Right forelimb (tissue), 1 donor: ENCODE measurements at places on chromosomes 5 and 9.
A peak's percentile ranks its signal among the peaks of the same experiment; 100 is the strongest.

GRCh38 chr9:6917162-6917561, 159.4 kb downstream of the KDM4C start:
- DNase-seq: no peak

- DNase-seq: no peak
Observed at GRCh38 chr5:120913396-120913795, 449.3 kb downstream of the PRR16 start.

- no peak for DNase-seq
Observed at GRCh38 chr5:91641730-91642350, 258.7 kb upstream of the ARRDC3 start.

DNA sequence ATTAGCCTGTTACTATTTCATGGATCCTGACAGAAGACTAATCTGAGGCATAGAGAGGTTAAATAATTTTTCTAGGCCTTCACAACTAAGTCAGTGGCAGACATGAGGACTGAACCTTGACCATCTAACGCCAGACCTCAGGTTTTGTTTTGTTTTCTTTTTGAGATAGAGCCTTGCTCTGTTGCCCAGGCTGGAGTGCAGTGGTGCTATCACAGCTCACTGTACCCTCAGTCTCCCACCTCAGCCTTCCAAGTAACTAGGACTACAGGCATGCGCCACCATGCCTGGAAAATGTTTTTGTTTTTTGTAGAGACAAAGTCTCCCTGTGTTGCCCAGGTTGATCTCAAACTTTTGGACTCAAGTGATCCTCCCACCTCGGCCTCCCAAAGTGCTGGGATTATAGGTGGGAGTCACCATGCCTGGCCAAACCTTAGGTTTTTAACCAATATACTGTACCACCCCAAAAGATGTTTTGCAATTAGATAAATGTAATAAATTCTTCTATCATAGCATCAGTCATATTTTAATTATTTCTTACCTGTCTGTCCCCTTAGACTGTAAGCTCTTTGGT, 35.4 kb downstream of the ERCC6L2 start:
- no peak for DNase-seq

DNA sequence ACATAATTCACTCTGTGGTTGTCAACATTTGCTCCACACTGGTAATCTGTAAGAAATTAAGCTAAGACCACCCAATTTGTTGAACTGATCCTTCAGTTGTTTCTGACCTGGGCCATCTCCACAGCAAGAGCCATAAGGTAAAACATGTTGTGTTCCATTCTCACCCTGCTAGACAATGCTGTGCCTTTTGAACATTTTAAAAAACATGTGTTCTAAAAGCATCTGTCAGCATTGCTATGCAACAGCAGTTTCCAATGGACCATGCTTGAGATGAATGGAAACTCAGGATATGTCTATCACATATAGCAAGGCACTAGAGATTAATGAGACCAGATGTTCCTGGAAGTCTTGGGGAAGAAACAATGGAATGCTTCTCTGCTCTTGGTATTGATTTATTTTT, 455.1 kb upstream of the RGMB start:
- no peak for DNase-seq

DNA sequence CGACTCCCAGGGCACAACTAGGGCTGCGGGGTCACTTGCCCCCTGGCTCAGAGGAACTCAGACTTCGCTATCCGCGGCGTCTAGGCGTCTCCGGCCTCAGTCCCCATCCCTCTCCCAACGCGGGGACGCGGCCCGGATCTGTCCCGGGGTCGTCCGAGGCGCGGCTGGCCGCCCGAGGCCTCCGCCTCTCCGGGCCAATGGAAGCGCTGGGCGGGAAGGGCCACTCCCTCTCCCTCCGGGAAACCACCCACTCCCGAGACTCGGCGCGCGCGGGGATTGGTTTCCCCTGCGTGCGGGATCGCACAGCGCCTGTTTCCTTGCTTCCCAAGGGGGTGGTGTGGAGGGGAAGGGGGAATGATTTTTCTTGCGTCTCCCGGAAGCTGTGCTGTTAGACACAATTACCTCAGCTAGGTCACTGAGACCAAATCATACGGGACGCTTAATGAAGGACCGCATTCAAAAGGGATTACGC, 38.3 kb downstream of the NR2F1 start:
- no peak for DNase-seq

- DNase-seq: no peak
Observed at GRCh38 chr9:84254972-84255371, 85.6 kb downstream of the SLC28A3 start.

- no peak for DNase-seq
Observed at GRCh38 chr5:109945097-109945678, 255.5 kb downstream of the MAN2A1 start.

DNA sequence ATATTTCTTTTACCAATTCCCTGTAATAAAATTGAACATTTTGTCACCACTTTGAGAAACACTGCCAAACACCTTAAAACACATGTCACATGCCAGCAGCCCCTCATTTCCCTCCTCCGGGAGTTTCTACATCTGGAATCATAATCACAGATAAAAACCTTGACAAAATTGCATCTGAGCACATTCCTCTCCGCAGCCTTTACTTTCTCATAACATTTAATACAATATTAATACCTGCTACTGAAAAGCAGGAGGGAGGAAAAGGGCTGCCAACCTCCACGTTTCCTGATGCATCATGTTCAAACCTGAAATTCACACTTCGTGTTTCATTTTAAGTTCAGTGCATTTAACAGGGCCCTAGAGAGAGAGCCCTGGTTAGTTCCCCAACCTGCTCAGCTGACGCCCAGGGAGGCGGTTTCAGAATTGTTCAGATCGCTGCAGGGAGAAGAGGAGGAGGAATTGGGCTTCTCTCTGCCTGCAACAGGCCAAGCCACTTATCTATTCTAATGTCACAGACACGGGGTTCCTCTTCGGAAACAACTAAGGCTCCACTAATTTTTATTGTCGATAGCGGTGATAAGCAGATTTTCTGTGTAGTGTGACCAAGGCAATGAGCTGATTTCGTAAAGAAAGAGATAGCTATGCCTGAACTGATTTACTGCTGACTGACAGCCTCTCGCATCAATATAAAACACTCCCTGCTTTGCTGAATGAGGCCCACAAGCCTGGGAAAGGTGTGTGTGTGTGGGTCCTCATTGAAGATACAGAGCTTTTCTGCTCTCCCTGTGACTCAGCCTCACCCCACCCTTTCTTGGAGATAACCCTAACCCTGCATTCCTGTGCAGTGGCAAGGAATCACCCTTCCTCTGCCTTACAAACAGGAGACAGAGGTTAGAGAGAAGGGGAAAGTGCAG, 4.9 kb upstream of the LHX2 start:
- DNase-seq: no peak

- DNase-seq: no peak
Observed at GRCh38 chr5:36950586-36951457, 74.3 kb downstream of the NIPBL start.

DNA sequence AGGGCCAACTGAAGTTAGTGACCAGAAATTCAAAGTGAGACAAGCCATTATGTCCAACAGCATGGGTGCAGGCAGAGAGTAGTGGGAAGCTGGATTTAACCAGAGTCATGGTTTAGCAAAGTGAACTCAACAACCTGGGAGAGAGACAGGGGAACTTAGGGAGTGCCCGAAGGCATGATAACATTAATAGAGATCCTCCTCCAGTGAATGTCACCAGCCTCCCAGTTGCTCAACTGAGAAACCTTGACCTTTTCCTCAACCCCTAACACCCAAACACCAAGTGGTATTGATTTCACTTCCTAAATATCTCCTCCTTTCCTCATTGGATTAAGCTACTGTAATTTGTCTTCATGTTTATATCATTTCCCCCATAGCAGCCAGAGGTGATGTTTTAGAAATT, 42.6 kb downstream of the HMGCS1 start:
- DNase-seq: no peak

- peak; percentile 82 for DNase-seq
Observed at GRCh38 chr5:107670932-107671741, at the start of gene EFNA5. Gene EFNA5, minus strand, starts transcription at chr5:107670937.

GRCh38 chr5:129951039-129951438, 46.8 kb downstream of the CHSY3 start:
- no peak for DNase-seq

GRCh38 chr5:115231598-115231997, 31.1 kb downstream of the PGGT1B start:
- no peak for DNase-seq

DNA sequence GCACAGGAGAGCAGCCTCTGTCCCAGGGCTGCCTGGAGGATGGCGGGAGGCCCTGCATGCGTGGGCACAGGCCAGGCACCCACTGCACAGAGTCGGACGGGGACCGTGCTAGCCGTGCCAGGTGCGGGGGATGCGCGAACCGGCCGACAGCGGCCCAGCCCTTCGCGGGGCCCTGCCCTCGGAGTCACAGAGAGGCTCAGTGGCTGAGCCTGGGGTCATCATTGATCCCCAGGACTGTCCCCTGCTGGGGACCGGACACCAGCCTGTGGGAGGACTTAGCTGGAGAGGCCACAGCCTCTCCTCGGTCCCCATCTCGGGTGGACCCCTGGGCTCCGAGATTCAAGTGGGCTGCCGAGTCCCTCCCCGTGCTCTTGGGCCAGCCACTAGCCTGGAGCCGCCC, 19.1 kb upstream of the LAMC3 start:
- DNase-seq: peak; percentile 30

DNA sequence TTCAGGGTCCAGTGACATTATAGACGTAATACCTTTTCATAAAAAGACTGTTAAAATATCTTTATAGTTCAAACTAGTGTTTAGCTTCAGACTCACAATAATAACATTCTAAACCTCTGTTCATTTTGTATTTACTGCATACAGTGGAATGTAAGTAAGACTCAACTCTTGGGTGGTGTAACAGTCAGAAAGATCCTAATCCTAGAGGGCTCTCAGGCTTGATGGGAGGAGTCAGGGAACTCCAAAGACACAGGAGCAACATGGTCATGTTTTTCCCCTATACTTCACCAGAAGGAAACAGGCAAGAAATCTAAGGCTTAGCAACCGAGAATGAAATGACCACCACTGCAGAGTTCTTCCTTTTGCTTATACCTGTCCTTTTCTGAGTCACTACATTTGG, 82.6 kb downstream of the MRPS27 start:
- DNase-seq: no peak

DNA sequence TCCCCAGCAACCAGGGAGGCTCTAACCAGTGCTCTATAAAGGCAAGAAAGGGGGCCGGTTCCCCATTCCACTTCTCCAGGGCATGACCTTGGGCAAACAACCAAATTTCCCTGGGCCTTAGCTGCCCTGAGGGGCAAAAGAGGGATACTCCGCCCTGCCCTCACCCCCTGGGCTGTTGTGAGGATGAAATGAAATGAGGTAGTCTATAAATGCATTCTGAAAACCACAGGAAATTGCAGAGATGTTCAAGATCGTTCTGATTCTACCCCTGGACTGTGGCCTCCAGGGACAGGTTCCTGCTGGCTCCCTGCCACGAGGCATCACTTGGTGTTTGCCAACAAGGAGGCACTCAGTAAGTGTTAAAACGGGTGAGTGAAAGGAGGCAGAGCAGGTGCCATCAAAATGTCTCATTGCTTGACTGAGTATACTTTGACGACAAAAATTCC, 5.7 kb downstream of the RAPGEF1 start:
- no peak for DNase-seq

DNA sequence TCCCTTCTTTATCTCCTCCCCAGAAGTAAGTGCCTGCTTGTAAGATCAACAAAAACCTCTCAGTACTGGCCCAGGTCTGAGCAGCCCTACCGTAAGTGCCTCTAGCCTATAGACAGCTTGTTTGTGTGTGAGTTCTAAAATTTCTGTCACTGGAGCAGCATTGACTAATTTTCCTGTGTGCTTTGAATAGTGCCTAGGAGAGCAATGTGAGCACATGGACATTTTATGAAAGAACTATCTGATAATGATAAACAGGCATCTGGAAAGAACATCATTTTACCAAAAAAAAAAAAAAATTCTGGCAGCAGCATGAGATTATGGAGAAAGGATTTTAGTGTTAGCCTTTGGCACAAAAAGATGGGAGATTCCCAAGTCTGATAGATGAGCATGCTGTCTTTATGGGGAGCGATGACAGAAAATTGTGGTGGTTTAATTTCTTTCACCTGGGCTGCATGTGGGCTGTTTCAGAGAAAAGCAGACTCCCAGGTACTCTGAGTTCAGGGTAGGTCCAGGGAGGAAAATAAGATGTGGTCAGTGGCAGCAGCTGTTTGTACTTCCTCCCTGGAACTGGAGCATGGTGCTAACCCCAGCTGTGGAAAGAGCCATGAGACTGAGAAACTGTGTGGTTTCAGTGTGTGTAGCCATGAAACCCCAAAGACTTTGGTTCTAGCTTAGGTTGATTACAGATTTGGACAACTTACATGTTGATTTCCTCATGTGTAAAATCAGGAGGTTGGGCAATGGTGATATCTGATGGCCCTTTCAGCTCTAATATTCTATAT, 419.9 kb downstream of the NTRK2 start:
- no peak for DNase-seq

DNA sequence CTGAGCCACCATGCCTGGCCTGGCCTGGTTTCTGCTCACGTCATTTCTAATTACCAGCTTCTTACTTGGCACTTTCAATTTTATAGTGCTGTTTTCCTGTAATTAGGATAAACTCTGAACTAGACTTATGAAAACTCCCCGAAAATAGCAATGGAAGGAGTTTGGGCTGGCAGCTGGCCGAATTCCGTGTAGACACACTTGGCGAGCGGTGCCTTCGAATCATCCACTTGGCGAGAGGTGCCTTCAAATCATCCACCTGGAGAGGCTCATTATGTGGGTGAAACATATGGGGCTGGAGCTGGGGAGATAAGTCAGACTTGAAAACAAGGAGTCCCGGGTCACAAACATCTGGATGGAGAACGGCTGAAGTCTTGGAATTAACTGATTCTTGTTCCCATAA, 203.7 kb downstream of the ROR2 start:
- no peak for DNase-seq

- DNase-seq: no peak
Observed at GRCh38 chr9:35598866-35599590, 6.0 kb upstream of the TESK1 start.

DNA sequence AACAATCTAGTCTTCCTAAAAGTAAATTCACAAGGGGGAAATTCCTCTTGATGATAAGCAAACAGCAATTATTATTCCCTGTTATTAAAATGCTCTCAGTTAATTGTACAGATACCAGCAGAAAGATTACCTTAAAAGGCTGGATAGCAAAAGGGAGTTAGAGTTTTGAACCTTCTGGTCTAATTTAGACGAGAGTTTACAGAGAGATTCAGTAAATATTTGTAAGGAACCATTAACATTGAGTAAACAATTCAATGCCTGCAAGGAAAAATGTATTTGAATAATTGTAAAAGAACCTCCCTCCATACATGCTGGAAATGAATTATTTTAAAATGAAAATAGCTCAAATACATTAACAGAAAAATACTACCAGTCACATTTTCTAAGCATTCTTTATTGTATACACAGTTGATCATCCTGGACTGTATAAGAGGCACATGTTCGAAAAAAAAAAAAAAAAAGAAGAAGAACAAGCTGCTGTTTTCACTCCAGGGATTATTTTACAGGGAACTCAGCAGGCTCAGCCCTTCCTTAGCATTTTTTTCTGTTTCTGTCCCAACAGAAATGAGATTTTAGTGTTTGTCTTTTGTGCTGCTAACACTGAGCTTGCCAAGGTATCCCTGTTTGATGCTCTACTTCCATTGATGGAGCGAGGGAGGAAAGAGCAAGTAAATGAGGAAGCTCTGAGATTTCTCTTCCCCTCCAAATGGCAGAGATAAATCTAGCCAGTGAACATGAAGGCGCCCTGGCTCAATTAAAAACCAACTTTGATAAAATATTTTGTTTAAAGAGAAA, 141.1 kb downstream of the ENC1 start:
- DNase-seq: no peak
